ENCODE measurements at places on chromosomes 7 and 10.

- no peak for DNase-seq
These were observed 22.5 kb upstream of the MMP21 start for GRCh38 chr10:125797994-125798662.

- no peak for DNase-seq
These were observed 284.3 kb upstream of the KAT6B start for GRCh38 chr10:74542077-74542476.

- no peak for DNase-seq
These were observed 60.7 kb downstream of the ZRANB1 start for GRCh38 chr10:125002423-125003145.

DNA sequence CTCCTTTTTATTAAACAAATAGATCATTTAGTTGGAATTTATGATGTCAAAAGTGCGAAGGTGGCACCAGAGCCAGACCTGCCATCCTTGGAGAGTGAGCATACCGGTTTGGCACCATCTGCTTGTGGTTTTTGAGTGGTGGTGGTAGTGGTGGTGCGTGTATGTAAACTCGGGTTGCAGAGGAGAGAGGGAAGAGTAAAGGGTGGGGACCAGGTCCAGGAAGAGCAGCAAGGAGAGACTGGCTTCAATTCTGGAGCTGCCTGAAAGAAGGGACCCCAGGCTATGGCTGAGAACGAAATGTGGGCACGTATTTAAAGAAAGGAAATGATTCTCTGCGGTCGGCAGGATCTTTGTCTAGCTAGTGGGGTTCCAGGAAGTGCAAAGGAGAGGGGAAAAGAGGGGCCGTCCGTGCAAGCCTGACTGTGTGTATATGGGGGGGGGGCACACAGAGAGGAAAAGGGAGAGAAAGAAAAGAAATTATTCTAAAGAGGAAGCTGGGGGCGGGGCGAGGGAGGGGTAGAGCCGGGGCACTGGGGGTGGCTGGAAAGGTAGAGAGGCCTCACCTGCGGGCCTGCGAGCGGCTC, 448 bp upstream of the GOLGA7B start:
- DNase-seq = peak; percentile 42

- DNase-seq = no peak
These were observed 9.3 kb downstream of the ADD3 start for GRCh38 chr10:110017052-110017451.
